ENCODE measurements at places on chromosomes 11 and 22.

DNA sequence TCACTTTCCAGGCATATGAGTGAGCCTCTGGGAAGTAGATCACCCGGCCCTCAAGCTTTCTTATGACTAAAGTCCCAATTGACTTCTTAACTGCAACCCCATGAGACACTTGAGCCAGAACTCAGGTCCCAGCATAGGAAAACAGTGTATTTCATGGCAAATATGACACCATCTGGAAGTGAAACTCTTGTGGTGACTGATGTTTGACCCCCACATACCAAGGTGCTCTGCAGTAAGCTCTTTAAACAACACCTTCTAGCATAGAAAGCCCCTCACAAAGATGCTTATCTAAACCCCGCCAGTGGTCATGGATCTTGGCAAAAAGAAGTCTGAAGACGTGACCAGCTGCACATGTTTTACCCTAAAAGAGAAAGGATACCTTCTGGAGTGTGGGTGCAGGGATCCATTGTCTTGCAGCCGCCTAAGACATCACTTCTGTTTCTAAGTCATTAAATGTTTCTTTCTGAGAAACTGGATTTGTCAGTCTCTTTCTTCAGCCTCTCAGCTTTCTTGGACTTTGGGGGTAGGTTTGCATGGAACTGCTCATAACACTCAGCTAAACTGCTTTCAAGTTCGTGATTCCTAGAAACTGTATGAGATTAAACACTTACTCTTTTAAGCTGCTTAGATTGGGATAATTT is 7.4 kb upstream of the PELI3 start:
- no peak for DNase-seq

DNA sequence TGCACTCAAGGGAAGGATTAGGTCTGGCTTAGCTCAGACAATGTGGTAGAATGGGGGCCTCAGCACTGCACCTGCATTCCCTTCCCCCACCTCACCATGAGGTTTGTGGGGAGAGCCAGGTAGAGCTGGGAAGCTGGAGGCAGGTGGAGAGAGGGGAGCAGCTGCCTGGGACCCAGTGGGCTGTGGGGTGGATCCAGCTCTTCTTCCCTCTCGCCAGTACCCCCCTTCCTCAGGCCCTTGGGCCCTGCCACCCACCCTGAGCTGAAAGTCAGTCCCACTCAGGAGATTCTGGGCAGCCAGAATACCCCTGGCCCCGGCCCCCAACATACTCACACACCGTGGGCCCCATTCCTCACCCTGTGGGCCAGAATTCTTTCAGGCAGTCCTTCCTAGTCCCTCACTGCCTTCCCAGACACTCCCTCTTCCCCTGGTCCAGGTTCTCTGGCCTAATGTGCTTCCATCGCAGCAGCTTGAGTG is 3.1 kb upstream of the POLD4 start:
- peak; percentile 47 for DNase-seq

DNA sequence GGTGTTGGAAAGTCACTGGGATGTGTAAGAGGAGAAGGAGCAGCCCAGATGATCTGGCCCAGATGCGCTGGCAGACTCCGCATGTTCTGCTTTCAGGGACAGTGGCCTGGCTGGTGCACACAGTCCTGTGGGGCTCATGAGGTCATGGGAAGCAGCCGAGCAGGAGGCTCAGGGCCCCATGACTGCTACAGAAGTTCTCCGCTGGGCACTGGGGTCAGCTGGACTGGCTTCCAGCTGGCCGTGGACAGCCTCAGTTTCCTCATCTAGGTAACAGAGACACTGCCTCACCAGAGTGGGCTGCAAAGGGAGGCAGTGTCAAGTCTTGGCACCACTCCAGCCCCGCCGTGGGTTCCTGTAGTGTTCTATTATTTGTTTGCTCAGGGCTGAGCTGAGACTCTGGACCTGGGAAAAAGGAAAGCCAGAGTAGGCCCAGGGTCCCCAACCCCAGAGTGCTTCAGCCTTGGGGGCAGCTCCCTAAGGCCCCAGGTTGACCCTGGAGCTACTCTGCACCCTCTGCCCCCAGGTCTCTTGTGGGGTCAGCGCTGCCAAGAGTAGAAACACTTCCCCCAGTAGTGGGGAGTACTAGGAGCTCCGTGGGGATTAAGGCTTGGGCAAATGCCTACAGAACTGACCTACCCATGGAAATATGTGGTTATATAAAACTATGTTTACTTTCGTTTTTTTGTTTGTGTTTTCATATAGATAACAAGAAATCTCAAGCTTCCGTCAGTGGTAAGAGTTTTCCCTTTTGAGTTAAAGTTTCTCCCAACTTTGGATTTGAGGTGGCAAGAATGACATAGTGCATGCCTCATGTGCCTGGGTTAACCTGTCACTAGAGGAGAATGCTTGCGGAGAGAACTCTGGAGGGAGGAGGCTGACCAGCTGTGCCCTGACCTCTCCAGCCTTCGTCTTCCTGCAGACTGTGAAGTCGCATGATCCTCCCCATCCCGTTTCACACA is 45.3 kb downstream of the MED15 start:
- no peak for DNase-seq

- no peak for DNase-seq
These were observed 50.4 kb downstream of the ANO1 start for GRCh38 chr11:70128435-70128906.

DNA sequence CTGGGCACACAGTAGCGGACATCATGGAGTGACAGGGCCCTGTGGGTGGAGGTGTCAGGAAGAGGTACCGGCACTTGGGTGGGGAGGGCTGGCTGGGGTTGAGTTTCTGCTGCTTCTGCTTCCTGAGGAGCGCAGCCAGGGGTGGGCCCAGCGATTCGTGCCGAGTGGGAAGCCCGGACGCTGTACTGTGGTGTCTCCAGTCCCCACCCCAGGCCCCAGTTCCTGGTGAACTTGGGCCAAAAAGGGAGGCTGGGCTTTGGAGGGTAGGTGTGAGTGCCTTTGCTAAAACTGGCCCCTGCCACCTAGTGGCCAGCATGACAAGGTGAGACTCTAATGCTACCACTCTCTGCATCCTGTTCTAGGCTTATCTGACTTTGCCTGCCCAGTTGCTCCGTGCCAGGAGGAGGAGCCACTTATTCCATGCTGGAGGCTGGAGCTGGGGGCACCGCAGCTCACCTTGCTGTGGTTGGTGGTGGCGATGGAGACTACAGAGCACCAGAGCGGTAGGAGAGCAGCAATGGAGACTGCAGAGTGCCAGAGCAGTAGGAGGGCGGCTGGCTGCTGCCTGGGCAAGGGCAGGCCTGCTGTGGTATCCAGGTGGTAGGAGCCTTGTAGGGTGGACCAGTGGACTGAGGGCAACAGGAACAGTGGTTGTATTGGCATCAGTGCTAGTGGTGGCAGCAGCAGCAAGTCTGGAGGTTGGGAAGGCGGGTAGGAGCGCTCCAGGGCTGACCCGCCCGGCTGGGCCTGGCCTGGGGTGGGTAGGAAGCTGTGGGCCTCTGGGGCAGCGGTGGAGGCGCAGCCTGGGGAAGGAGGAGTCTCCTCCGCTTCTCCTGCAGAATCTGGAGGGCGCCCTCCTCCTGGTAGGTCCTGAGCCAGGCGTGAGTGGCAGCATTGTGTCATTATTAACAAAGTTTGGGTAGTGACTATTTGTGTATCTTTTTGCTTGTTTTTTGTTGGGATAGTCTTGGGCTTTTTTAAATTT is 2.2 kb upstream of the RFPL2 start:
- DNase-seq = no peak

DNA sequence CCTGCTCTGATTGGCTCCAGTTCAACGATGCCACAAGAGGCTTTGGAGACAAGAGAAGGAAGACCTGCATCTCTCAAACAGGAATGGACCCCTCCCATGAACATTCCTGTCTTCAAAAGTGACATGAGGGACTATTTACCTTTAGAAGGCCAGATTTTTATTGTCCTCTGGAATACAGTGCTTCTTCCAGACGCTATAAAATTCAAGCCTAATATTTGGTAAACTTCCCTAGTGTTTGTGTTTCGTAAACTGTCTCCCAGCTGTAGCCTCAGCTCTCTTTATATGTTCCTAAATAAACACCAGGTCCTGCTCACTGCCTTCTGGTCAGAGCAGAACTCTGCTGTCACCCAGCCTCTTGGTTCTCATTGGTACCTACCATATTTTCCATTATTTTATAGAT is 157.8 kb downstream of the CCDC34 start:
- no peak for DNase-seq

DNA sequence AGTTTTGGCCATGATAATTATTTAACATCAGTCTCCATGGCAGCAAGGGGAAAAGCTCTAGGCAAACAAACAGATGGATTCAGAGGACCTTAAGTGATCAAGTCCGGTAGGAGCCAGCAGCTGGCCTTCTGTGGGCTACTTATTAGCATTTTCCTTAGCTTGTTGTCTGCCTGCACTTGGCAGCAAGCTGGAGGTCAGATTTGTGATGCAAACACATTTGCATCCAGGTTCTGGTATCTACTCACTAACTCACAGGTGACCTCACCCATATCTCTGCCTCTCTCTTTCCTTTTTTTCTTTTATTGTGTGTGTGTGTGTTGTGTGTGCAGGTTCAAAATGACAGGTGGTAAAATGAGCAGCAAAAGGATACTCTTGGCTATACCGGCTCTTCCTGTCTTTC is 32.3 kb downstream of the ARHGAP42 start:
- no peak for DNase-seq

GRCh38 chr11:17347676-17348075 is 3.9 kb upstream of the NCR3LG1 start:
- DNase-seq = no peak

- DNase-seq = no peak
These were observed 75.2 kb downstream of the ADAMTS15 start for GRCh38 chr11:130523609-130524008.

DNA sequence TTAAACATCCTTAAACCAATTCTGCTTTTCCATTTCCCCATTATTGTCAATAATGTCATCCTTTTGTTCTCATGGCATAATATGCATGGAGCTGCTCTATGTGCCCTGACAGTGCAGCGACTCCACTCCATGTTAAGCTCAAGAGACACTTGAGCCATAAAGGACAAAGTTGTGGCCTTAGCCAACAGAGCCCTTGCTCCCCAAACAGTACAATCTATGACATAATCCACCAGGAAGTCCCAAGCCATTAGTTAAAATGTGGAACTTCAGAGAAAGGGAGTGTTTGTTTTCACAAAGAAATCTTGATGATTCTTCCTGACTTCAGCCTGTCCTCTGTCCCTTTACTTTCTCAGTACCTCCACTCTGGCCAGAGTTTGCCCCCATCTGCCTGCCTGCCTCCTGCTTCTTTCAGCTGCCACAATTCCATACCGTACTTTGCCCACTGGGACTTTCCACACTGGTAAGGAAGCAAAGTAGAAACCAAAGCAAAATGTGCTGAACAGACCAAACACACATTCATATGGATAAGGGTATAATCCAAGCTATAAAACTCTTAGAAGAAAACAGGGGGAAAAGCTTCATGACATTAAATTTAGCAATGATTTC is 46.3 kb upstream of the ZC3H12C start:
- no peak for DNase-seq

- no peak for DNase-seq
These were observed 454.9 kb upstream of the CADM1 start for GRCh38 chr11:115959081-115959486.

DNA sequence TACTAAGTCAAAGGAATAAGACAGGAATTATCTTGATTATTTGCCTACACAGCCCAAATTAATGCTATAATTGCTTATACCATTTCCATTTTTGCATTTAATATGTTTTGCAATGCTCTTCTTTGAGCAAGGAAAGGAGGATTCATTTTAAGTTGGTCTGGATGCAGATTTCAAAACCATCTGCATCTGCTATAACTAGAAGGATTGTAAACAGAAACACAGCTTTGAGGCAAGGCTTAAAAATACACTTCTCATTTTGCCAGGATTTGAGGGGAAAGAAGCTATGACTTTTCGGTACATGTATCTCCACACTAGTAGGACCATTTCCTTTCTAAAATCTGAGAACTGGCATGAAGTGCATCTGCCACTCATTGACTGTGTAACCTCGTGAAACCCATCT is 95.9 kb upstream of the MTNR1B start:
- no peak for DNase-seq

DNA sequence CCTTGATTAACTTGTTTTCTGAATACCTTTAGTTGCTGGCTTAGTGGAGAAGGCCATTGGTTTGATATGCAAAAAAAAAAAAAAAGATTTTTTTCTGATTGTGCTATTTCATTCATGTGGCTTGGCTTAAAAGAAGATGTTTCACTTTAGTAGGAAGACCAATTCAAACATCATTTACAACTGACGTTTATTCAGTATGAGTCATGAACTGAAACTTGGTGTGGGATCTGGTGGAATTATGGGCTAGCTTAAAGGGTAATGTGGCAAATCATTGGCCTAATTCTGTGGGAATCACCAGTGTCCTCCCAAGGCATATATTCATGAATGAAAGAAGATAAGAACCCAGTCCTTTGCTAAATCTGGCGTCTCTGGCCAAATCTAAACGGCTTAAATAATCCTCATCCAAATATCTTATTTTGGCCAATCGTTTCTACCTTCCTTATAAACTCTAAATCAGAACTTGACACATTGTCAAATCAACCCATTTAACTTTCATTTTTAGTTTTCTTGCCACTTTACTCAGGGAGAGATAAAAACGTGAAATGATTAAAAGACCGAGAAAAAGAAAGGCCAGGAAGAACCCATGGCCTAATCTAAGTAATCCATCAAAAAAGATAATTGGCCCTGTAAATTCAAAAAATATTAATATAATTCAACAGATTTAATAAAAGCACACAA is 77.0 kb downstream of the DDIAS start:
- no peak for DNase-seq

GRCh38 chr22:32649515-32650200 is 151.8 kb upstream of the TIMP3 start:
- no peak for DNase-seq

- peak; percentile 77 for DNase-seq
These were observed 83.2 kb upstream of the CLDN5 start for GRCh38 chr22:19607192-19608002.

DNA sequence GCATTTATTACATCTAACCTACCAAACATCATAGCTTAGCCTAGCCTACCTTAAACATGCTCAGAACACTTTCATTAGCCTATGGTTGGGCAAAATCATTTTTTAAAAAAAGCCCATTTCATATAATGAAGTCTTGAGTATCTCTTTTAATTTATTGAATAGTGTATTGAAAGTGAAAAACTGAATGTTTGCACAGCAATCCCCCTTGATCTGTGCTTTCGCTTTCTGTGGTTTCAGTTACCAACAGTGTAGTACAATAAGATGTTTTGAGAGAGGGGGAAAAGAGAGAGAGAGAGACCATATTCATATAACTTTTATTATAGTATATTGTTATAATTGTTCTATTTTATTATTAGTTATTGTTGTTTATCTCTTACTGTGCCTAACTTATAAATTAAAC is 8.4 kb upstream of the MAP6 start:
- no peak for DNase-seq

- no peak for DNase-seq
These were observed 24.6 kb downstream of the DAGLA start for GRCh38 chr11:61704838-61705237.

GRCh38 chr22:37817705-37818408 is 5.3 kb upstream of the GALR3 start:
- peak; percentile 89 for DNase-seq
